Stimulated activated CD4-positive, alpha-beta T cell treated with anti-CD3 and anti-CD28 coated beads, Interleukin-2, amount 100 ng/mL, for 4 hours (primary cell): ENCODE measurements at places on chromosomes 3 and 15.
A peak's percentile ranks its signal among the peaks of the same experiment; 100 is the strongest.

DNA sequence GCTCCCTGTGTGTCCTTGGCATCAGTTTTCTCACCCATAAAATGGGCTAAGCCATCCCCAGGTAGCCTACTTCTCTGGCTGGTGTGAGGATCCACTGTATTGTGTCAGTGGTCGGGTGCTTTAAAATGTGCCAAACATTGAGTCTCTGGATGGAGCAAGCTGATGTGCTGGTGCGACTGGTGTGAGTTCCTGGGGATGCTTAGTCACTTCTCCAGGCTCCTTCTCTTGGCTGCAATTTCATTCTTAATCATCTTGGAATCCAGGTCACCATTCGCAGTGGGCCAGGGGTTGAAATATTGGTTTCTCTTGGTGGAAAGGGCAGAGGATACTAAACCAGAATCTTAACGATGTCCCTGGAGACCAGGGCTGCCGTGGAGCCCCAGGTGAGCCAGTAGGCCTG lies 29.3 kb downstream of the SCN5A start:
- no peak for DNase-seq

- DNase-seq = no peak
Observed at GRCh38 chr3:4674216-4674615, 181.1 kb downstream of the ITPR1 start.

DNA sequence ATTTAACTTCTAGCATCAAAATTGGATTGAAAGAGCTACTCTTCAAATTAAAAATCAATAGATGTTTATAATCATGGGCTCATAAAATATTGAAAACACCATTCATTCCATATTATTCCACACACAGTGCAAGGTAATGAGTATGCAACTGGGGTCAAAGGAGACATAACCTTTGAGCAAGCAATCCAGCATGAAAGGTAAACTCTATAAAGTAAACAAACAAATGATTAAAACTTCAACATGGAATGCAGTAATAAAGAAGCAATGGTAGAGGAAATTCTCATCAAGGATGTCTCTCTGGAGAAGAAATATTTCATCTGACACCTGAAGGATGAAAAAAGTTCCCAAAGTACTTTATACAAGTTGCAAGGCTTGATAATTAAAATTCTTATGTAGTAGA lies 25.8 kb downstream of the MECOM start:
- no peak for DNase-seq

DNA sequence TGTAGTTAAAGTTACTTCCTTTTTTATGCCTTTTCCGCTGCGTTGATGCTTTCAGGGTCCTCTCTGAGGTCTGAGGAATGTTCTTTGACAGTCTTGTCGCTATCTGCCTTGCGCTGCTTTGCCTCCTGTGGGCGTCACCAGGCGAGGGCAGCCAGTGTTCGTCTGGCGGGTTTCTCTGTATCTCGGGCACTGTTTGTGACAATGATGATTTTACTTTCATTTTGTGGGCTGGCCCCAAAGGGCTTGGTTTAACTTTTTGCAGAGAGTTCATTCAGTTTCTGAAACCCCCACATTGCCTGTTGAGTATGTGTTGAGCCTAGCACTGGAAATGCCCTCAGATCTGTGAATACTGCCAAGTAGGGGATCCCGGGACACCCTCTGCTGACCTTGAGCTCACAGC lies 24.6 kb upstream of the SACM1L start:
- DNase-seq = peak; percentile 70

- no peak for DNase-seq
Observed at GRCh38 chr3:188627652-188628051, 473.7 kb downstream of the LPP start.

DNA sequence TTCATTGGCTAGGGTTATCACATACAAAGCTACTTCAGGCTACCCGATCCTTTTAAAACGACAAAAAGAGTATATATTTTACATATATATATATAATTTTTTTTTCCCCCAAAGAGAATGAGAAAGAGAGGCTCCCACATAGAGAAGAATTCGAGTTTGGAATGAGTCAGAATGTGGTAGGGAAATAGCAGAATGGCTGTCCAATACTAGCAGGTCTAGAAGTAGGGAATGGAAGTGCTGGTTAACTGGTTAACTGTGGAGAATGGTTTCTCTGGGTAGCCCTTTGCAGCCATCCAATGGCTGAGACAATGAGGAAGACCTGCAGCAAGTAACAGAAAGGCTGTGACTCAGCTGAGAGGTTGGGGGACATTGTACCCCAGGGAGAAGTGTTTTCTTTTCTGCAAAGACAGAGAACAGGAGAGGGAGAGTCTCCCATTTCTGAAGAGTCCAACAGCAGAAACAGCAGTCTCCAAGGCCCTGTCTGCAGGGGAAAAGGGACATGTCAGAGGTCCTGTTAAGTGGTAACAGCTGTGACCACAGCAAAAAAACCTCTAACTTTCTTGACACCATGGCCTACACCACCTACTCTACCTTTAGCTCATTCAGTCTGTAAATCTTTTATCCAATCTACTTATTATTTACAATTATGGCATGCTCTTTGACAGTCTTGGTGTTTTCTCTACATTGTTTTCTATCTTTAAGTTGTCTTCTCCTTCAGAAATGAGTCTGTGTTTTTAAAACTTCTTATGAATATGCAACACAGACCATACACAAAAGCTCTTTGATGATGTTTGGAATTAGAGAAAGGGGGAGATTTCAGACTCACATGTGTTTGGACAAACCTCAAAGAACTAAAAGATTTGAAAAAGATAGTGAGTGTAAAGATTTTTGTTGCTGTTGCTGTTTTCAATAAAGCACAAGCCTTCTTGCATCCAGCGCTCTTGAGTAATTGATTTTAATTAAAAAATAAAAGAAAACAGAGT lies 116.1 kb upstream of the SLC7A14 start:
- DNase-seq = no peak

GRCh38 chr3:73036694-73037591 lies 24.5 kb upstream of the EBLN2 start:
- no peak for DNase-seq
